ENCODE measurements at places on chromosomes 2 and 18.
A peak's percentile ranks its signal among the peaks of the same experiment; 100 is the strongest.

DNA sequence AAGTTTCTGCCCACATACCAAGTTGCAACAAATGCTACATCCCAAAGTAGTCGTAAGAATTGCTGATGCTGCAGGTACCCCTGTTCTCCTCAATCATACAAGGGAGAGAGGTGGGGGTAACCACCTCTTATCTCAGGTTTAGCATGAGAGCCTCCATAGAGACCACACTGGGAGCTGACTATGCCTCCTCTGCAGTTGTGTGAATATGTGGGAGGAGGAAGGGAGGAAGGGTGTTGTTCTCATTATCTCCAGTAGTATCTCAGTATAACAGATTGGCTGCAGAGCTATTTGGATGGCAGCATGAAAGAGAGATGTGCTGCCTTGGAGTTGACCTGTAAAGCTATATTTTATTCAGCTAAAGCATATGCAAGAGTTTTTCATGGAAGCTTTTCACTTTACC lies 690.7 kb downstream of the KCNJ3 start:
- DNase-seq = no peak

- DNase-seq = no peak
These were observed 100.5 kb downstream of the TEX51 start for GRCh38 chr2:126999106-126999756.

- no peak for DNase-seq
These were observed 94.1 kb downstream of the BIN1 start for GRCh38 chr2:127012868-127013267.

DNA sequence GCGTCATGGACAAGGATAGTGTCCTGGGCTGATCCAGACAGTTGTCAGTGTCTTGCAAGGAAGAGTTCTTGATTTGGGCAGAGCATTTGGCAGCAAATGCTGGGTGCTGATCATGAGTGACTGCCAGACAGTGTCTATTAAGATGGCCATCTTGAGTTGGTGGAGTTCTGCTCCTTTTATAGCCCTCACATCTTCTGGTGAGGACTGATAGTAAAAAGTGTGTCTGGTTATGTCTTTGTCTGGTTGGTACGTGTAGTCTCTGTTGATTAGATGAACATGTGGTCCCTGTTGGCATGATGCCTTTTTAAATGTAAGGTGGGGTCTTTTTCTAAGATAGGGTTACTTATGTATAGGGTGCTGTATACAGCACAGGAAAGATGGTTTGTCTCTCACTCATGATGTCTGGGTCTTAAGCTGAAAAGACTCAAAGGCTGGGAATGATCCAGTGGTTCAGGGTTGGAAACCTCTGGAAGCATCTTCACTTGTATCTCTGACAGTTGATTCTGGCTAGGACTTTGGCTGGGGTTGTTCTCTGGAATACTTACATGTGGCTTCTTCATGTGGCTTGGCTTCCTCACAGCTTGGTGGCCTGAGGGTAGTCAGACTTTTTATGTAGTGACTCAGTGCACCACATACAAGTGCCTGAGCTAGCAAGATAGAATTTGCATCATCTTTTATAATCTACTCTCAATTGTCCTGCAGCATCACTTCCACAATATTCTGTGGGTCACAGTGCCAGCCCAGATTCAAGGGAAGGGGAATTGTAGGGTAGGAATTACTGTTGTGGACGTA lies 11.8 kb downstream of the MTX2 start:
- DNase-seq = no peak

- DNase-seq = no peak
These were observed 15.3 kb downstream of the SH3RF3 start for GRCh38 chr2:109144271-109144670.

GRCh38 chr18:58781627-58782194 lies 83.0 kb upstream of the ZNF532 start:
- DNase-seq = peak; percentile 78

- DNase-seq = no peak
These were observed 151.2 kb downstream of the CAPN13 start for GRCh38 chr2:30656079-30656478.

- DNase-seq = no peak
These were observed 21.5 kb upstream of the DSG3 start for GRCh38 chr18:31426021-31426420.

GRCh38 chr2:110149330-110150220 lies 34.0 kb upstream of the MALL start:
- DNase-seq = no peak

DNA sequence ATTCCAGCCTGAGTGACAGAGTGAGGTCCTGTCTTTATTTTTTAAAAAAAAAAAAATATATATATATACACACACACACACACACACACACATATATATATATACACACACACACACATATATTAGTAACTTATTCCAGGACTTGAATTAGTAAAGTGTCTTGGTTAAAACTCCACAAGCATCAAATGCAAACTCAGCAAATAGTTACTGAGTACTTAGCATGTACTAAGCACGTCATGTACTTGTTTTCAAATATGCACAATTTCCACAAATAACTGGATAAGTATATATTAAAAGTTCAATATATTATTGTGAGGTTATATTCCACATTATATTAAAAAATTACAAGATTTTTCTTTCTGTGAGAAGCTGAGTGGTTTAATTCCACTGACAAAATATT lies 304.7 kb downstream of the ZEB2 start:
- DNase-seq = no peak

DNA sequence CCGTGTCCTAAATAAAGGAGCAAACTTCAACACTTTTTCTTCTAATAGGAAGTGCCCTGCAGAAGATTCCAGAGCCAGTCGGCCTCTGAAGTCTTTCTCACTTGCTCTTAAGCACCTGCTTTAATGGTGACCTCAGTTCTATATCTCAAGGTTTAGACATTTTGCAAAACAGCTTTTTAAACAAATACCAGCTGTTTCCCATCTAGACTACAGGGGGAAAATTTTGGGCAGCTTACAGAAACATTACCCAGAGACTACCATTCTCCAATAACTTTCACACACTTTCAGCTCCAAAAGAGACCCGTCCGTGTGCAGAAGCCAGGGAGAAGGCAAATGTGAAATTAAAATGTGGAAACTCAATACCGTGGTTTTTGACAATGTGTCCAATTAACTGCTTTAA lies 285.3 kb upstream of the CCDC68 start:
- DNase-seq = no peak

DNA sequence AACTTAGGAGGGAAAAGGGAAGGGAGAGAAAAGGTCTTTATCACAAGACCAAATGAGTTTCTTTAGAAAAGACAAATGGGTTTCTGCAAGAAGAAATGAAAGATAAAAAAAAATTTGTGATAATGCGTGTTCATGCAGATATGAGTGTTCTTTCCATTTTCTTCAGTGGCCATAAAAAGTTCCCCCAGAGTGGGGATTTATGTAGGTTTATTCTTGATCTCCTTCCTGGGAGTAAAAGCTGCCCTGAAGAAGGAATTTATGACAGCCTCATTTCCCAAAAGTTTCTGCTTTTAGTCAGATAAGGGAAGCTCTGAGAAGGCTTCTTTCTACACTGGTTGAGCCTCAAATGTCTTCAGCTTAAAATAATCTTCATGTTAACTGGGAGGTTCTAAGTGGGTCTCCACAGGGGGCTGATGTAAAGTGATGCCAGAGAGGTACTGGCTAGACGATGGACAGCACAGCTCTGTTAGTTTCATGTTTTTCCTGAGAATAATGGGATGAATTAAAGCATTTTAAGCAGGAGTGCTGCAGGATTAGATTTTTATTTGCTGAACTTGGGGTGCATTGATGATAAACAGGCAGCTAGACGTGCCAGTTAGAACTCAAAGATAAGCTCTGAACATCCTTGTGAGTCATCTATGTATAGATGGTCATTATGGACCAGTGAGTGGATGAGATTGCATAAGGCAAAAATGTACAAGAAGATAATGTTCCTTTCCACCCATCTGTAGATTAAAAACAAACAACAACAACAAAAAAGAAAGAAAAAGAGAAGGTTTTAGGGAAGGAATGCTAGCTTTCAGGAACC lies 99.4 kb upstream of the MSH2 start:
- DNase-seq = no peak

DNA sequence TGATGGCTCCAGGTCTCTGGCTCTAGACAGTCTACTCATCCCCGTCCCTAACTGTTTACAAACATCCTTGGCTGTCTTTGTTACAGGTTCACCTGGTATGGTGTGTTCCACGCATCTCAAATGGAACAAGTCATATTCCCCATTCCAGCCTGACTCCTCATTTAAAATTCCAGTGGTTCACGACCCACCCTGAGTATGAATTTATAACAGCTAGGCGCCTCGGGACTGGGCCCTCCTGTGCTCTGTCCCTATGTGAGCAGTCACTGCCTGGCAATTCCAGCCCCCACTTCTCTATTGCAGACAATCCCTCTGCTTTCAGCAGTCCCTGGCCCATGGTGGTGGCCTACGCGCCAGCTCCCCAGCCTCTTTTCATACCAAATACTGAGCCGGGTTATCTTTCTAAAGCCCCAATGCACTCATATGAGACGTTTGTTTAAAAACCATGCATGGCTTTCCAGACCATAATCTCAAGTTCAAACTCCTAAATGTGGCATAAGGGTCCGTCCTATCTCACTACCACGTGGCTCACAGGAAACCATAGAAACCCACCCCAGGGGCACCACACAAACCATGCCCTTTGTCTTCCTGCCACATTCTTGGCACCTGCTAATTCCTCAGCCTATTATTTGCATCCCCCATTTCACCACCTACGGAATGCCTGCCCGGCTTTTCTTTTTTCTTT lies 1.6 kb downstream of the SERPINB8 start:
- DNase-seq = no peak

- DNase-seq = peak; percentile 60
These were observed 91.0 kb downstream of the TMEM17 start for GRCh38 chr2:62415019-62415431.

- no peak for DNase-seq
These were observed 70.0 kb downstream of the ACSL3 start for GRCh38 chr2:222930862-222931261.

- no peak for DNase-seq
These were observed 10.0 kb downstream of the LRATD1 start for GRCh38 chr2:14642499-14642898.

DNA sequence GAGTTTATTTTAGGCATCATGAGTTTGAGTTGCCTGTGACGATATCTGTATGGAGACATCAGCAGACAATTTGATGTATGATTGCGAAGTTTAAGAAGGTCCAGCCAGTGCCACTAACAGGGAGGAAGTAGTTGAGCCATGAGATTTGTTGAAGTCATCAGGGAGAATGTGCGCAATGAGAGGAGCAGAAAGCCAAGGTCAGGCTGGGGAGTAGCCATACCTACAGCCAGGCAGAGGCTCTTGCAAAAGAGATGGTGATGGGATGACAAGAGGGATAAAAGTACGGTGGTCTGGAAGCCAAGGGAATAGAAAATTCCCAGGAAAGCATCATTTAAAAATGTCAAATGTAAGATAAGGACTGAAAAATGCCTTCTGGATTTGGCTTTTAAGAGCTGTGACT lies 51.2 kb downstream of the LIMS1 start:
- no peak for DNase-seq

GRCh38 chr2:148521181-148521580 lies 123.4 kb upstream of the EPC2 start:
- DNase-seq = no peak

DNA sequence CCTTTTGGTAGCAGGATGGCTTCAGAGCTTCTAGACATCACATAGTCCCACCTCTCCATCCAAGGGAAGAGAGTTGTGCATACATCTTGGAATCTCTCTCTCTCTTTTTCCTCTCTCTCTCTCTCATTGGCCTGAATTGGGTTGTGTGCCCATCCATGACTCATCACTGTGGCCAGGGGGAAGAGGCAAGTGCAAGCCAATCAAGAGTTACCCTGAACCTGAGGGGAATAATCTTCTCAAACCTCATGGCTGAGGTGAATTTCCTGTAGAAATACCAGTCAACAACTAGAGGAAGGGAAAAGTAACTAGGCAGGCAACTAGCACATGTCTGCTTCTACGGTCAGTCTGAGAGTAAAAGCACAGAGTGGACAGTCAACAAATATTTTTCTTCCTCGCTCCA lies 7.3 kb upstream of the CHN1 start:
- DNase-seq = no peak

GRCh38 chr18:48985161-48985560 lies 34.4 kb upstream of the SMAD7 start:
- DNase-seq = no peak

DNA sequence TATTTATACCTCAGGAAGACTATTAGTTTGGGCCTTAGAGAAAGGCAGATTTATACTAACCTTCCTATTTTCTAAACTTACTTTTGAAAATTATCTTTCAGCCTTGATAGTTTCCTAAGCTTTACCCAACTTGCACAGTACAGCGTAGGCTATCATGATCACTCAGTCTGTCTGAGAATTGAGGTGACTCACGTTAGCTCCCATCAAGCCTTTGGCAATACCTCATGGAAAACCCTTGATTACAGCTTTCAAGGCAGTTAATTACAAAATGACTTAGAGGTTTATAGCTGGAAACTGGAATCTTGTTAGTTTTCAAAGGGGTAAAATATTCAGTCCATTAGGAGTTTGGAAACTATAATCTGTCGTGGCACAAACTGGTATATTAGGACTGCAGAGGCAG lies 26.4 kb upstream of the ARMC9 start:
- no peak for DNase-seq

DNA sequence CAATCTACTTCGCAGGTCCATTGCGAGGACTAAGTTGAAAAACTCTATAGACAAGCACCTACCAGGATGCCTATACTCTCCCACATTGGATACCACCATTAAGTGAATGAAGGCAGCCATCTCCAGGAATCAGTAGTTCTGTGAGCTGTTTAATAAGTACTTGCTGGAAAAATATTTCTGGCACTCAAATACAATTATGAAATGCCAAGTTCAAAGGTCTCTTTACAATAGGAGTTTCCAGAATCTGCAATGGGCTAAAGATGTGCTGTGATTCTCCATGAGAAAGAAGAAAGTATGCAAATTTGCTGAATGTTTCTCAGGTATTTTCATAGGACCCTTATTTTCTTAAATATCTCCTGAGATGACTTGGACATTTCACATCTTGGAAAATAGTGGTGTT lies 103.0 kb downstream of the AP1S3 start:
- no peak for DNase-seq

DNA sequence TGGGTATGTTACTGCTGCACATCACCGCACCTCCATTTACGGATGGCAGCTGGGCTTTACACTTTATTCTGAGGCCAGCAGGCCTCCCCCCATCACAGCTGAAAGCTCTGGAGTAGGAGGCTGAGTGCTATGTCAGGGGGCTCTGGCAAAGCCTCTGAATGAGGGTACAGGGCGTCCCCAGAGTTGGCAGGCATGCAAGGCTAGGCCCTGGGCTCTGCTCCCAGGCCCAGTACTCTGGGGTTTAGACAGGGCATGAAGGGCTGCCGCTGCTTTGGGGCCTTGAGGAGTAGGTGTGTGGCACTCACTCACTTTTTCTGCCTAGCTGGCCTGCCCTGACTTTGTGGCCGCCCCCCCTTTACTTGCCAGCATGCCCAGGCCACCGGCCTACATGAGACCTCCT lies 90.8 kb downstream of the WDSUB1 start:
- no peak for DNase-seq

DNA sequence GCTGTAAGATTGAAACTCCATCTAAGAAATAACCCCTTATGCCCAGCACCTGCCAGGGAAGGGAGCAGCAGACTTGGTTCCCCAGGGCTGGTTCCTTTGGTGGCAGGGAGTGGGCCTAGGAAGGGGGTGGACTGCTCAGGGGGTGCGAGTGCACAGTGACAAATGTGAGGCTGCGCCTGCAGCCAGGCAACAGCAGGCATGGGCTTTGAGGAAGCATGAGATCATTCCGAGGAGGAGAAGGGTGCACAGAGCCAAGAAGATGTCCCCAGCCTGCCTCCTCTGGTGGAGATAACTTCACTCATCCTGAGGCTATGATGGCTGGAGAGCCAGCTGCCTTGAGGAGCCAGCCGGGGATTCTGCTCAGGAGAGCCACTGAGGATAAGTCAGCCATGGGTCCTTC lies 158.0 kb downstream of the CAPN13 start:
- no peak for DNase-seq

Measured in GM13976 (cell line).